ENCODE measurements at places on chromosomes 3 and 15. TPM values are rescaled to one million over a fixed set of nuclear protein-coding genes. Genes with fewer than 3 reads are reported as not detected.

GRCh38 chr15:38144921-38145320, 107.7 kb upstream of the SPRED1 start:
- no peaks in the 10 kb centered on the region for H3K4me1 ChIP-seq
- no peak overlapping the region for H3K27ac ChIP-seq
- no peaks in the 10 kb centered on the region for H3K36me3 ChIP-seq
- no peak overlapping the region for H3K4me3 ChIP-seq

DNA sequence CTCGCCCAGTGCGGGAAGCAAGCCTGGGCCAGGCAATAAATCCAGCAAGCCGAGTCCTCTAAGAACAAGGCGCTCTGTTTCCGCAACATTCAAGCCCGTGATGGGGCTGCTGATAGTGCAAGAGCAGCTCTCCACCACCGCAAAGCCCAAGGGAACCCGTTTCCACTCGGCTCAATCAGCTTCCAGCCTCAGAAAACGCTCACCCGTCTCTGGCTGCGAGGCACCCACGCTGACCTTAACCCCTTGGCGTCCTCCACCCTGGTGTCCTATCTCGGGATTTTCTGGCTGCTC, 17.8 kb downstream of the SPATA12 start:
- H3K36me3 ChIP-seq, result no peaks in the 10 kb centered on the region
- DNase-seq, result peak; percentile 32
- H3K27ac ChIP-seq, result no peak overlapping the region
- no peaks in the 10 kb centered on the region for H3K27me3 ChIP-seq

CX3CR1 gene
- 0.12 TPM for total RNA-seq

SEMA5B gene
- 0.23 TPM for total RNA-seq

DNA sequence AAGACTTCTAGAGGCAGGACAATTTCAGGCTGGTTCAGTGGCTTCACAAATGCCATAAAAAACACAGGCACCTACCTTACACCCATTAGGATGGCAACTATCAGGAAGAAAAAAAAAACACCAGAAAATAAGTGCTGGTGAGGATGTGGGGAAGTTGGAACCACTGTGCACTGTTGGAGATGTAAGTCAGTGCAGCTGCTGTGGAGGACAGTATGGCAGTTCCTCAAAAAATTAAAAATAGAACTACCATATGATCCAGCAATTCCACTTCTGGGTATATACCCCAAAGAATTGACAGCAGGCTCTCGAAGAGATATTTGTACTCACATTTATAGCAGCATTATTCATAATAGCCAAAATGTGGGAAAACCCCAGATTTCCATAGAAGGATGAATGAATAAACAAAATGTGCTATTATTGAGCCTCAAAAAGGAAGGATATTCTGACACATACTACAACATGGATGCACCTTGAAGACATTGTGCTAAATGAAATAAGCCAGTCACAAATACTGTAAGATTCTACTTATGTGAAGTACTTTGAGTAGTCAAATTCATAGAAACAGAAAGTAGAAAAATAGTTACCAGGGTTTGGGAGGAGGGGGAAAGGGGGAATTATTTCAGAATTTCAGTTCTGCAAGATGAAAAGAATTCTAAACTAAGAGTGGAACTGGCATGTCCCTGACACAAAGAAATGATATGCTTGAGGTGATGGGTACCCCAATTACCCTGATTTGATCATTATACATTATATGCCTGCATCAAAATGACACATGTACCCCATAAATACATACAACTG, 40.9 kb downstream of the NR1D2 start:
- peaks cover 5% of the 10 kb centered on the region for H3K4me1 ChIP-seq
- H3K4me3 ChIP-seq, result no peak overlapping the region
- H3K27me3 ChIP-seq, result no peaks in the 10 kb centered on the region

DNA sequence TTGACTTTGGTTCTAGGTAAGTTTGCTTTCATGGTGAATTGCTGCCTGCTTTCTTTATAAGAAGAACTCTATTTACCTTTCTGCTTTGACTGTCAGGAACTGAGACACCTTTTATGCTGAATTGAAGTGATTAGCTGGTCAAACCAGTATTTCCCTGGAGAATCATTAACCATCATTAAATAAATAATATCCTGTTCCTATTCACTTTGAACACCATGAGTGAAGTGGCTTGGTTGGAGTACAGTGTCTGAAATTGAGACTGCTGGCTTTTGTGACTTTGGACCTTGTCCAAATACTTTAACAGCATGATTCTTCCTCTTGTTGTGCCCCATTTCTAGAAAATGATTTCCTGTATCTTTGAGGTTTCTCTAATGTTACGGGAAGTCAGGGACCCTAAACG, 5.6 kb upstream of the TMEM62 start:
- no peak overlapping the region for H3K27ac ChIP-seq
- no peaks in the 10 kb centered on the region for H3K36me3 ChIP-seq
- no peaks in the 10 kb centered on the region for H3K27me3 ChIP-seq
- H3K4me3 ChIP-seq, result no peak overlapping the region
- DNase-seq, result no peak
- H3K4me1 ChIP-seq, result no peaks in the 10 kb centered on the region

- no peak overlapping the region for H3K27ac ChIP-seq
- no peak for DNase-seq
- H3K27me3 ChIP-seq, result no peaks in the 10 kb centered on the region
Measured at GRCh38 chr15:63408524-63408923, 26.9 kb upstream of the CA12 start.

DNA sequence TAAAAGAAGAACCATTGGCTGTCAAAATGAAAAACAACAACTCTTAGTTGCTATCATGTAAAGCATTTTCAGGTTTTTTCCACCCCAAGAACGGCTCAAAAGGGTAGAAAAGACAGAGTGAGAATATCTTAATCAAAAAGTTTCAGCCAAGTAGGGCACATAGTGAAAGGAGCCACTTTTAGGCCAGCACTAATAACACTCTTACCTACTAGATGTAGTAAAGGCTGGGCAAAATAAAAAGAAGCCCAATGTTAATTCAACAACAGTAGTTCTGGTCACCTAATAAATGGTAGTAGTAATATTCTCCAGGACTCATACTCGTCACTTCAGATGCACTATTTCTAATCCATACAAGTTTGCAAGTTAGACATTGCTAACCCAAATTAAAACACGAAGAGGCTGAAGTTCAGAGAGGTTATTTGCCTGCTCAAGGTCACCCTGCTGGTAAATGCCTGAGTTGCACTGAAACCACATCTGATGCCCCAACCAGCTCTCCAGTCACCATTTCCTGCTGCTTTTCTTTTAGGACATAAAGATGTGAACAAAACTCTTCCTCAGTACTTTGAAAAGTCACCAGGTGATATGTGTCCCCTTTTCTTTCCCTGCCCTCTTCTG, 7.5 kb downstream of the GOLIM4 start:
- no peak for DNase-seq
- H3K27ac ChIP-seq, result no peak overlapping the region
- no peaks in the 10 kb centered on the region for H3K27me3 ChIP-seq
- H3K4me3 ChIP-seq, result no peak overlapping the region
- H3K36me3 ChIP-seq, result no peaks in the 10 kb centered on the region

DNA sequence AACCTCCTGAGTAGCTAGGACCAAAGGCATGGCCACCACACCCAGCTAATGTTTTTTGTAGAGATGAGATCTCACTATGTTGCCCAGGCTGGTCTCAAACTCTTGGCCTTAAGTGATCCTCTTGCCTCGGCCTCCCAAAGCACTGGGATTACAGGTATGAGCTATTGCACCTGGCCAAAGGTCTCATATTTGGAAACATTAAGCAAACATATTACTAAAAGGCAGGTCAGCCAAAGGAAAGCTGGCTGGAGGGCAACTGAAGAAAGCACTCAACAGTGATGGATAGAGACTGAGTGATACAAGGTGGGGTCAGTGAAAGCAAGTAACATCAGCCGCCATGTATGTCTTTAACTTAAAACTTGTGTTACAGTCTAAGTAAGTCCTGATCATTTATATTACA, 57.5 kb downstream of the TBC1D2B start:
- H3K4me1 ChIP-seq, result peaks cover 23% of the 10 kb centered on the region
- no peak overlapping the region for H3K27ac ChIP-seq
- no peak for DNase-seq
- no peak overlapping the region for H3K4me3 ChIP-seq
- H3K27me3 ChIP-seq, result no peaks in the 10 kb centered on the region
- no peaks in the 10 kb centered on the region for H3K36me3 ChIP-seq

DUSP7 gene
- 14.0 TPM for total RNA-seq

- no peaks in the 10 kb centered on the region for H3K4me1 ChIP-seq
- no peak overlapping the region for H3K4me3 ChIP-seq
- H3K27me3 ChIP-seq, result no peaks in the 10 kb centered on the region
- no peak overlapping the region for H3K27ac ChIP-seq
Measured at GRCh38 chr15:71187526-71187925, 72.3 kb downstream of the THSD4 start.

DNA sequence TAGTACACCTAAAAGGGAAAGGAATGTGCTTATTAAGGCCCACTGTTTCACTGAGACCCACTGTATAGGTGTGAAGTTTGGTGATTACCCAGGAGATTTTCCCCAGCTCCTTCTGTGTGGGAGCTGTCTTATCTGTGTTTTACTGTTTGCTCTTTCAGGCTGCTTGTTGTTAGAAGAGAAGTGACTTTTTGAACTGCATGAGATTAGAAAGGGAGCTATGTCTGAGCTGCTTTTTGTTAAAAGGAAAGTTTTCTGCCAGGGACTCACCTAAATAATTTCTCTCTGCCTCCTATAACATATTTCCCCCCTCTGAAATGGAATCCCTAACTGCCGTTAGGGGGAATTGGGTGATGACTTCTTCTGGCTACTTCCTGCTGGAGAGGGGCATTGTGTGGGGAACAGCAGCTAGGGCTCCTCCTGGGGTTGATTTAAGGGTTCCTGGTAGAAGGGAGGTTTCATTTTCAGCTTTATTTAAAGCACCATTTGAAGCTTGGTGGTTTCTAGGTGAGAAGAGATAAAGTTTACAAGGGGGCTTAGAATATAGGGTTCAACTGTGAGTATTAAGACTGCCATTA, 77.1 kb upstream of the ATP11B start:
- DNase-seq, result no peak
- no peaks in the 10 kb centered on the region for H3K36me3 ChIP-seq
- no peaks in the 10 kb centered on the region for H3K27me3 ChIP-seq
- no peak overlapping the region for H3K4me3 ChIP-seq
- no peaks in the 10 kb centered on the region for H3K4me1 ChIP-seq
- no peak overlapping the region for H3K27ac ChIP-seq

- H3K36me3 ChIP-seq, result no peaks in the 10 kb centered on the region
- no peak for DNase-seq
- no peak overlapping the region for H3K27ac ChIP-seq
- no peaks in the 10 kb centered on the region for H3K27me3 ChIP-seq
- H3K4me1 ChIP-seq, result no peaks in the 10 kb centered on the region
Measured at GRCh38 chr15:85534031-85534430, 153.6 kb downstream of the AKAP13 start.

GRCh38 chr15:29345549-29346525, 76.2 kb upstream of the NSMCE3 start:
- no peaks in the 10 kb centered on the region for H3K36me3 ChIP-seq
- no peak for DNase-seq
- H3K27ac ChIP-seq, result no peak overlapping the region
- H3K4me1 ChIP-seq, result no peaks in the 10 kb centered on the region
- H3K27me3 ChIP-seq, result no peaks in the 10 kb centered on the region

DNA sequence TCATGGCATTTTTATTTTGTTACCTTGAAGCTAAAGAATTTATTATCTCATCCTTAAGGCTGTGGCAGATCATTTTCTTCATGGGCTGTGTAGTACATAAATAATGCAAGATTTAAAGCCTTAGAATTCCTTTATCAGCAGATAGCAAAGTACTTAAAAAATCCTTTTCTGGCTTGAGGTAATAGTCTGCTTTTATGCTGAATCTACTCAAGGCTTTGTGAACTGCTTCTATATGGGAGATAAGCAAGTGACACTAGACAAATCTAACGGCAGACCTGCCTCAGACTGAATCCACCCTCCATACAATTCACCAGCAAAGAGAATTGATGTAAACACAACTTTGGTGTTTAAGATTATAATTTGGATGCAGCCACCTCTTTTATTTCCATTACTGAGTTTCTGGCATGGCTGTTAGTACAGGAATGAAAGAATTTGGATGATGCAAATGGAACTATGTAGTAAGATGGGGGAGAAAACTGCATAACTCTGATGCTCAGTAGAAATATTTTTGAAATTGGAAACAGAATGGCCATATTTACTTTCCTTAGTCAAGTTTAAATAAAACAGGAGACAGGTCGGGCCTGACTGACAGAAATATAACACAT, 1121.5 kb downstream of the NAALADL2 start:
- no peak overlapping the region for H3K27ac ChIP-seq
- H3K4me1 ChIP-seq, result no peaks in the 10 kb centered on the region
- no peaks in the 10 kb centered on the region for H3K27me3 ChIP-seq
- DNase-seq, result no peak

DNA sequence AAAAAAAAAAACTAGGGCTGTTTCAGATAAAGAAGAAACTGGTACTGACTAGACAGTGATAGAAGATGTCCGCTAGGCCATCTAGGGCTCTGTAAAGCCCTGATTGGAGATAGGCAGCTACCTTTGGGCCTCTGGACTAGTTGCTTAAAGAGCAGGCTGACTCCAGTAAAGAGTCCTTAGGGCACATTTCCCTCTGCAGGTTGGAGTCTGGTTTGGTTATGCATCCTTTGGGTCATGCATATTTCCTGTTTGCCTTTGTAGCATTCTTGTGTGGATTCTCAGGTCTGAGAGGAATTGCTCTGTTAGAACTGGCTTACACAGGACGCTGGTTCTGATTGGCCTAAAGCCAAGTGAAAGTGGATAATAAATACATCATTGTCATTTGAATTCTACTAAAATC, 165.5 kb upstream of the LRRN1 start:
- no peaks in the 10 kb centered on the region for H3K36me3 ChIP-seq
- no peak for DNase-seq
- no peak overlapping the region for H3K27ac ChIP-seq
- no peaks in the 10 kb centered on the region for H3K4me1 ChIP-seq
- no peak overlapping the region for H3K4me3 ChIP-seq

DNA sequence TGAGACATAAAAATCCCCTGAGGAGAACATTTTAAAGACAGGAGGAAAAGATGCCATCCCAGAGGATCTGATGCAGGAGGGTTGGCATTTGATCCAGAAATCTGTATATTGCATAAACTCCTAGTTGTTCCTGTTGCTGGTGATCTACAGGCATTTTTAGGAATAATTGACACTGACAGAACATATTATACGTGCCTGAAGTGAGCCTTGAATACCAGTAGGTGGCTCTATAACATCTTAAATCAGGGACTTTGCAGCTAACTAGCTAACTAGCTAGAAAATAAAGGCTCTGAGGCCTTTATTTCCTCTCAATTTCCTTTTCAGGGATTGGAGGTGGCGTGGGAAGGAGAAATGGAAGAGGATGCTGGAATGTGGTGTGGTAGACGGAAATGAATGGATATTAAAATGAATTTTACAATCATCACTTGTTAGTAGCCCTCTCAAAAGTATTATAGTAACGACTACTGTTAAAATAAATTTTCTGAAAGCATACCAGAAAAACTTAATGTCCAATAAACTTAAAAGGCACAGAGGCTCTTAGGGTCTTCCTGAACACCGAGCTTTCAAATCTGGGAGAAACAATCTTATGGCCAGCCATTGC, 73.8 kb upstream of the ZBED2 start:
- no peak overlapping the region for H3K27ac ChIP-seq
- no peaks in the 10 kb centered on the region for H3K36me3 ChIP-seq
- H3K4me1 ChIP-seq, result peaks cover 1% of the 10 kb centered on the region
- DNase-seq, result no peak
- no peaks in the 10 kb centered on the region for H3K27me3 ChIP-seq

Measured in ovary (tissue), 10 donors.